CD4-positive, alpha-beta T cell treated with Interferon gamma for 1 hour (primary cell): ENCODE measurements at places on chromosomes 3 and 15.

DNA sequence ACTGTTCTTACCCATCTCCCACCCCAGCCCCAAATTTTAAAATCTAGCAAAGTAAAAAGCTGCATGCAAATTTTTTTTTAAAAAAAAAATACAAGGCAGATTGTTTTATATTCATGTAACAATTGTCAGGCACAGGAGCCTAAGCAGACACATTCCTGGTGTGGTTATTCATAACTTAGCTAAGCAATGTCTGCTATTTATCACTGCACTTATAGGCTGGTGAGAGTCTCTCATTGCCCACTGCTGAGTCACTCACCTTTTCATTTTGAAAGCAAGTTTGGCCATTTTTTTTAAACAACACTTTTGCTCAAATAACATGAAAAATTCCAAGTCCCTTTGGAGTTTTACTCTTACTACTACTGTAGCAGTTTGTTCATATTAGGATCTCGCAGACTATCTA, 413.9 kb downstream of the RBMS3 start:
- no peak for DNase-seq

DNA sequence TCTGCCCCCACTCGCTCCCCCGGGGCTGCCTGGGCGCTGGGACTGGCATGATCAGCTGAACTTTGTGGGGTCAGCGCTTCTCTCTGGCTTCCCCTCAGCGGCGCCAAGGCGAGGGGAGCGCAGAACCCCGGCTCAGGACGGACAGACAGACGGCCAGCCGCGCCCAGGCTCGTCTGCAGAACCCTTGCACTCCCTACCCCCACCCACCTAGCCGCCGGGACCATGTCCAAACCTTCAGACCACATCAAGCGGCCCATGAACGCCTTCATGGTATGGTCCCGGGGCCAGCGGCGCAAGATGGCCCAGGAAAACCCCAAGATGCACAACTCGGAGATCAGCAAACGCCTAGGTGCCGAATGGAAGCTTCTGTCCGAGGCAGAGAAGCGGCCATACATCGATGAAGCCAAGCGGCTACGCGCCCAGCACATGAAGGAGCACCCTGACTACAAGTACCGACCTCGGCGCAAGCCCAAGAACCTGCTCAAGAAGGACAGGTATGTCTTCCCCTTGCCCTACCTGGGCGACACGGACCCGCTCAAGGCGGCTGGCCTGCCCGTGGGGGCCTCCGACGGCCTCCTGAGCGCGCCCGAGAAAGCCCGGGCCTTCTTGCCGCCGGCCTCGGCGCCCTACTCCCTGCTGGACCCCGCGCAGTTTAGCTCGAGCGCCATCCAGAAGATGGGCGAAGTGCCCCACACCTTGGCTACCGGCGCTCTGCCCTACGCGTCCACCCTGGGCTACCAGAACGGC, 621 bp downstream of the SOX14 start:
- DNase-seq, result no peak

DNA sequence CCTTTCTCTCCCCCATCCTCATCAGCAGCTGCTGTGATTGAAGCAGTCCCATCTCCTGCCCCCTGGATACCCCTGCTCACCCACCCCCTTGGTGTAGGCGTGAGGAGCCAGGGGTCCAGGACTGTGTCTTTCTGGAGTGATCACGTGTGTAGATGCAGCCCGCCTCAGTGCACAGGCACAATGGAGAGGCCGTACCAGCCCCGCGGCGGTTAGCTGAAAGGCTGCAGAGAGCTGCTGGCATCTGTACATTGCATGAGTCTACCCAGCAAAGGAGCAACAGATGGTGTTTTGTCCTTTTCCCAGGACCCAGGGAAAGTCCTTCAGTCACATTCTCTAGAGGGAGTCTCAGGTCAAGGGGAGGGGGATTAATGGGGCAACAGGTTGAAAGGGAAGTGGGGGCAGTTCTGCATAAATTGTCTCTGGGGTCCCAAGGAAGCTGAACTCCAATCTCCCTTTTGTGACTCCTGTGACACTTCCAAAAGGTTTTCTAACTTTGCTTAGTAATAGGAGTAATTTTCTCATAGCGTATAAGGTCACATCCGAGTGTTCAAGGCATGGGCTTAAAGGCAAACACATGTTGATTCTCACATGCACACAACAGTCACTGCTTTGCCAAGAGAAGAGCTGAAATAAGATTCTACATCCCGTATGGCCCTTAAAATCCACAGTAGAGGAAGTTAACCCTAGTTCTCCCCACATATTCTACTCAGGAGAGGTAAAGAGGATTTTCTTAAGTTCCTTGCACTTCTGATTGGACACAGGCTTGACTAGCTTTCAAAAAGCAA, 7.1 kb downstream of the CSPG5 start:
- no peak for DNase-seq

DNA sequence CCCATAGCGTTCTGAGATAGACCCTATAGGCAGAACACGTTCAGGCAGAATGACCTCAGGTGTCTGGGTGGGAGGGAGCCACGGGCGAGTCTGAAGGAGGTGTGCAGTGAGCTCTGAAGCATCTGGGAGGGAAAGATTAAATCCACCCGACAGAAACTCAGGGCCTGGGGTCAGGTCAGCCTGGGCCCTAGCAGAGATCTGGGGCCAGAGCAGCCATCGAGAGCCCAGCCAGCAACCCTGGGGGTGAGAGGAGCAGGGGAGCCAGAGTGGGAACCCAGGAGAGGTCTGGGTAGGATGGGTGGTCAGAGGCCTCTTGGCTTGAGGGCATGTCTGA, 22.1 kb downstream of the SNX33 start:
- DNase-seq, result no peak

- no peak for DNase-seq
Observed at GRCh38 chr15:70251246-70251990, 153.7 kb upstream of the TLE3 start.

- DNase-seq, result peak; percentile 15
Observed at GRCh38 chr15:58043192-58043903, 22.2 kb downstream of the ALDH1A2 start.

- no peak for DNase-seq
Observed at GRCh38 chr15:77456746-77457145, 36.1 kb downstream of the HMG20A start.

GRCh38 chr3:131819381-131820055, 215.3 kb downstream of the CPNE4 start:
- DNase-seq, result no peak

DNA sequence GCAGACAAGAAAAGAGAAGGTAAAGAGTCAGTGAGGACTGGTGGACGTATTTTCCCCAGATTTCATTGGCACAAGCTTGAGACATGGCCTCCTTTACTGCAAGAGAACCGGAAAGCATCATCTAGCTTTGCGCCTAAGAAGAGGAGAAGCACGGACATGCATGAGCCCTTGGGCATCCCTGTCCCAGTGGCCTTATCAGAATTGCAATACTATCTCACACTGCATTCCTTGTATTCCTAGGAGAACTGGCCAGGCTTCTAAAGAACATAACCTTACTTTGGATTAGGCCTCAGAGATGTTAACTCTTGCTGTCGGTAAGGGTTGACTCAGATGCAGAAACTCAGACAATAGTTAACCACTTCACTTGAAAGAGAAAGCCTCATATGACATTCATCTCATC, 229.5 kb upstream of the PRICKLE2 start:
- no peak for DNase-seq

GRCh38 chr3:115494826-115495225, 128.5 kb upstream of the GAP43 start:
- no peak for DNase-seq

DNA sequence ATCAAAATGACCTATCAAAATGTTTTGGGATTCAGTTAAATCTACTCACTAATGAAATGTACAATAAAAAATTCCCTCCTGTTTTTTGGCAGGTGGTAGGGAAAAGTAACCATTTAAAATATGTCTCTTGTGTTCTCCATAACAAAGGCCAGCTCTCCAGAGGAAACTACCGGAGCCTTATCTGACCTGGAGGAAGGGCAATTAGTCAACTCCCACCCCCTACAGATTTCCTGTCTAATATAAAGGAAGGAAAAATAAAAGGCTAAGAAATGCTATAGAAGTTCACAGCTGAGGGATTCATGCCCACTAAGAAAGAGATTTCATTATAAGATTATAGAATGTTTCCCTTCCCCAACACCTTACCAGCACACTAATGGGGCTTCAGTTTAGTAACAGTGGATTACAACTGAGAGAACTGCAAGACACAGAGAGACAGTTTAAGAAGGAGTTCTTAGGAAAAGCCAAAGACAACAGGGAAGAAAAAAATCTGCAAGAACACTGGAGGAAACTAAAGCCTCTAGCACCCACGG, 376.5 kb upstream of the KCNMB2 start:
- DNase-seq, result no peak

DNA sequence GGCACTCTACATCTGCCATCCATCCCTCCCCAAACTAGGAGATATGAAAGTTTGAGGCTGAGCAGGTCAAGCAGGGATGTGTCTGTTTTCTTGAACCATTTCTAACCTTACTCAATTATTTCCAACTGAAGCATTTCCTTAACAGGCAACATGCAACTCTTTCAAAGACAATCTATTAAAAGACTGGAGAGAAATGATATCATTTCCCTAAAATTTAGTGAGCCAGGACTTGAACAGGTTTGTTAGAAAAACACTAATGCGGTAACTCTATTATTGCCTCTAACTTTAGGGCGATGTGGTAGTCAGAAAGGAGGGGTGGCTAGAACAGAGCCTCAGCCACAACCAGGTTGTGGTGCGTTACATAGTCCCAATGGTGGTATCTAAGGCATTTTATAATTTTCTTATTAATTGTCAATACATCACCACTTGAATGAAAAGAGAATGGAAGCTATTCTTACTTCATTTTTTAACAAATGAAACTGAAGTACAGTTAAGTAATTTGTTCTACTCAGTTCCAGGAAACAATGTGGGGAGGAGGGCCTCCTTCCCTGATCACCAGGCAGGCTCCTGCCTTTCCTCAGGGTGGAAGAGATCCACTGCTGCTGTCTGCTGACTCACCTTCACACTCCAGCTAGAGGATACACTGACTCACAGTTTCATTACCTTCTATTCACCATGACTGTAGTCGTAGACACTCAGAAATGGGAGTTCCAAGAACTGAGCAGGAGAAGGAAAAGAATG, 22.8 kb downstream of the MYO1E start:
- peak; percentile 58 for DNase-seq

- no peak for DNase-seq
Observed at GRCh38 chr3:15783361-15783969, 14.3 kb downstream of the ANKRD28 start.

DNA sequence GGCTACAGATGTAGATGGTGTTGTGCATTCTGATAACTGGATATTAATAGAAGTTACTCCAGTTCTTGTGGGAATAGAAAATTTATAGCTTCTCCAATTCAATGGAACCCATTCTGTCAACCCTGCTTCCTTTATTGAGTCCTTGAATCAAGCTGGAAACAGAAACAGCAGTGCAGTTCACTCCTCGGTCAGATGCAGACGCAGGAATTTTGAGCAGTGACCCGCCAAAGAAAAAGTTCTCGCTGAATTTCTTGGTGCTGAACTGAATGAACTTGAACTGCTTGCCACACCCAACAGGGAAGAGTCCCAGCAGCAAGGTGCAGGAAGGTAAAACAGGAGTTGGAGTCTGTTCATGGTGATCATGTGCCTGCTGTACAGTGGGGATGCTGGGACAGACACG, 10.3 kb downstream of the HRH1 start:
- no peak for DNase-seq

GRCh38 chr15:51348688-51349087, 7.2 kb downstream of the GLDN start:
- DNase-seq, result no peak

GRCh38 chr3:48897460-48898376, 964 bp downstream of the SLC25A20 start:
- DNase-seq, result no peak
